NCI-H1417 (cell line): ENCODE measurements at places on chromosomes 6 and 20.

GRCh38 chr6:33072508-33073100, 845 bp downstream of the HLA-DPA1 start:
- DNase-seq: no peak

GRCh38 chr6:37006793-37007339, 1.4 kb downstream of the FGD2 start:
- no peak for DNase-seq

GRCh38 chr6:35489995-35490791, 6.7 kb downstream of the TEAD3 start:
- no peak for DNase-seq

DNA sequence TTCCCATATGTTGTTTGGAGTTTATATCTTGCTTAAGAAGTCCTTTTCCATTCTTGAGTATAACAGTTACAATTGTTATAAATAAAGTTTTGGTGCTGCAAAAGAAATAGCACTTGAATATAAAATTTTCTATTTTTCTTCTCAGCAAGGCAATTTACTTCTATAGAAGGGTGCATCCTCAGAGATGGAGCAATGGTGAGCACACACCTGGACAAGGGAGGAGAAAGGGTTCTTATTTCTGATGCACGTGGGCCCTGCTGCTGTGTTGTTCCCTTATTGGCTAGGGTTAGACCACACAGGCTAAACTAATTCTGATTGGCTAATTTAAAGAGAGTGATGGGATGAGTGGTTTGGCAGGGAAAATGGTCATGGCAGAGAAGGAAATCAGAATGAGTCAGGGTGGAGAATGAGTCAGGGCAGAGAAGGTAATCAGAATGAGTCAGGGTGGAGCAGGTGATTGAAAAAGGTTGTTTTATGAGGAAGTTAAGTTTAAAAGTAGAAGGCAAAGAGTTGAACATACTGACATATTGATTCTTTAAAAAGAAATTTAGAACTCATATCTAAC, 38.0 kb downstream of the CST8 start:
- no peak for DNase-seq

DNA sequence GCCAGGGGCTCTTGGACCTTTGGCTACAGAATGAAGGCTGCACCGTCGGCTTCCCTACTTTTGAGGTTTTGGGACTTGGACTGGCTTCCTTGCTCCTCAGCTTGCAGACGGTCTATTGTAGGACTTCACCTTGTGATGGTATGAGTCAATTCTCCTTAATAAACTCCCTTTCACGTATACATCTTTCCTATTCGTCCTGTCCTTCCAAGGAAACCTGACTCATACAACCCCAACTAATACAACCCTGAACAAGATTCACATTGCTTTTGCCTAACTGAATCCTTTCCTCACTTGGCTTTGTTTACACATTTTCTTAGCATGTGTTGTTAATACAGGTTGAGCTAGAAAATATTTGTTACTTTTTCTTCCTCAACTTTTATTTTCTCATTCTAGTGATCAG, 21.9 kb downstream of the TBXT start:
- DNase-seq: no peak

GRCh38 chr20:62736407-62737071, 27.9 kb downstream of the NTSR1 start:
- peak; percentile 7 for DNase-seq
